A172 (cell line): ENCODE measurements at places on chromosomes 5 and 9. TPM values are rescaled to one million over a fixed set of nuclear protein-coding genes. Genes with fewer than 3 reads are reported as not detected.

DNA sequence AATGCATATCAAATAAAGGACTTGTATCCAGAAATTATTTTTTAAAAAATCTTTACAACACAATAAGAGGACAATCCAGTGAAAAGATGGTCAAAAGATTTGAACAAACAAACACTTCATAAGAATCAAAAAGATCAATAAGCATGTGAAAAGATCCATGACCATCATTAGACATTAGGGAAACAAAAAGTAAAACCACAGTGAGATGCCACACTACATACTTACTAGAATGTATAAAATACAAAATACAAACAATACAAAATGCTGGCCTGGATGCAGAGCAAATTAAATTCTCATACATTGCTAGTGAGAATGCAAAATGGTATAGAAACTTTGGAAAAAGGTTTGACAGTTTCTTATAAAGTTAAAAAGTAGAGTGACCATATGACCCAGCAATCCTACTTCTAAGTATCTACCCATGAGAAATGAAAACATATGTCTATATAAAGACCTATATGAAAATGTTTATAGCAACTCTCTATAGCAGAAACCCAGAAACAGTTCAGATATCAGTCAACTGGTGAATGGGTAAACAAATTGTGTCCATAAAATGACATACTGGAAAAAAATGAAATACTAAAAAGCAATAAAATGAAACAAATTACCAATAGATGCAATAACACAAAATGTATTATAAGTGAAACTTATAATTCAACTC, 426.1 kb downstream of the RAB3C start:
- no peak for DNase-seq

GRCh38 chr5:96626956-96627355, 35.2 kb upstream of the CAST start:
- DNase-seq = peak; percentile 36

DNA sequence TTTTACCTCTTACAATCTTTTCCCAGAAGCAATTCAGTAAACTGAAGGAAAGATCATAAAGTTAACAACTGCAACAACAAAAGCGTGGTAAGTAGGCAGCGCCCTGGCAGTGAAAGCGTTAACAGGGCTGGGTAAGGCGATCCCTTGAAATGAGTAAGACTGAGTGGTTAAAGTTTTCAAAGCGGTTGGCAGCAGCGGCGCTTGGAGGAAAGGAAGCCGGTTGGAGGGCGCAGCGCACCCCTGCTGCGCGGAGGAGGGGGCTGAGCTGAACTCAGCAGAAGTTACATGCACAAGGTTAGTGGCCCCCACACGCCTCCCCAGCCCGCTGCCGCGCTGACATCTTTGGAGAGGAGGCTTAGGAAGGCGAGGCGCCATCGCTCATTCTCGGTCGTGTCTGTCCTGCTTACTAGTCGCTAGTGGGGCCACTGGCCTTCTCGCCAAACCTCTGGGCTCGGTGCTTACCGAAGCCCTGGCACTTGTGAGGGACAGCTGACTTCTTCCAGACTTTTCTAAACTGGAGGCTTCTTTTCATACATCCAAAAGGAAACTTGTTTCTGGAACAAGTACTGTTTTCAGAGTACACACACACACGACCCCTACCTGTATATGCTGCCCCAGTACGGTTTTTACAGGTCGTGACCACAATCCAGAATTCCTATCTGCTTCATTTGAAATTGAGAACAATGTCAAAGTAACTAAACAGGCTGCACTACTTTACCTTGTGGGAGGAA, at the start of gene SH3RF2:
Gene SH3RF2, plus strand, starts transcription at position 178 of the 731 bp plus-strand sequence. CDS start 1,351 bp downstream, outside the sequence.
- DNase-seq = peak; percentile 96

DNA sequence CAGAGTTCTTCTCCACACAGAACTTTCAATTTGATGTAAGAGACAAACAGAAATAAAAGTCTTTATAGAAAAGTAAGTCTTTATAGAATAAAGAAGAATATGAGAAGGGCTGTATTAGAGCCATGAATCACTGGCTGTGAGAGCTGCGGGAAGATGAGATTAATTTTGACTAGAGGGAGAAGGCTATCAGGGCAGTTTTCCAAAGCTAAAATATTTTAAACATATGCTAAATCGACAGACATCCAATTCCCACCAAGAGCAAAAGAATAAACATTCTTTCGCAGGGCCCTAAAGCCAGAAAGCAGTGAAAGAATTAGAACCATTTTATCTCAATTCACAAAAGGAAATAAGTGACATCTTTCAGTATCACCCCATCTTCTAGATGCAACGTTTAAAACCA, 208.3 kb upstream of the MAP3K1 start:
- no peak for DNase-seq

Gene CTXN3
- not detected in 2 replicates for total RNA-seq

DNA sequence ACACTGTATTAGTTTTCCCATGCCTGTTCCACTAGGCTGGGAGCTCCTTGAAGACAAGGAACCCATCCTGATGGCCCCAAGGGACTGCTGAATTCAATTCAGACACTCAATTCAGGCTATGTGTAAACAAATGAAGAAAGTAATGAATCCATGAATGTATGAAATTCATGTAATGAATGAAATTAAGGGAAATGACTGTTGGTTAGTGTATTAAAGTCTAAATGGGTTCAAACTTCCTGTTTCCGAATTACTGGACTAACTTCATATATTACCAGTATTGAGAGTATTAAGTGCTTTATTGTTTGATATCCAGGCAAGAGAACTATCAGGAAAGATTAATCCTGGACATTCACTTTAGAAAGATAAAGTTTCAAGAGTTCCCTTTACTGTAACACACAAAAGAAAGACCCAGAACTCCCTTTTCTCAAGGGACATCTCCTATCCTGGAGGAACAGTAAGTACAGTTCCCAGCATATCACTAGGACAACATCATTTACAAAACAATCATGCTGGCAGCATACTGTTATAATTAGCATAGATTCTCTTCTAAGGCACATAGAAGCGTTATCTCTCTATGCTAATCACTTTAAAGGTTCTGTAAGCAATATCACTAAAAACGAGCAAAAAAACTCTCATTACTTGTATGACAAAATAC, 28.5 kb upstream of the IFNK start:
- DNase-seq = no peak

- DNase-seq = no peak
Observed at GRCh38 chr5:171926311-171926710, 80.1 kb downstream of the FBXW11 start.

- no peak for DNase-seq
Observed at GRCh38 chr5:139481122-139481533, 1.4 kb downstream of the STING1 start.

Gene MSH3
- 16.1 and 21.4 TPM in 2 replicates for total RNA-seq

DNA sequence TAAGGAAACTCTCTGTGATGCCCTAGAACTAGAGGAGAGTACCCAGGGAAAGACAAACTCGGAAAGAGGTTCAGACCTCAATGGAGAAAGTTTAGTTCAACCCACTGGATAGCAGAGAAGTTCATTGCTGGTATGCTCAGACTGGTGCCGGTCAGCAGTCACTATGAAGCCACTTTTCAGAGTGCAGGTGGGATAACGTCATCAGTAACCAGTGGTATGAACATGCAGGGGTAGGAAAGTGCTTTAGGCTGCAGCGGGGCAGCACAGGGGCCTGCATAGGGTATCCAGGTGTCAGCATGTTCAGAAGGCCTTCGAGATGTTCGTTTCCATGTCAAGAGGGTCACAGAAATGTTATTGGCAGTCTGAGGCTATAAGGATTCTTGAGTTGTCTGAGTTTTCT, 20.8 kb upstream of the ANKRD55 start:
- DNase-seq = no peak
